NB4 (cell line): ENCODE measurements at places on chromosomes 16 and 17.

DNA sequence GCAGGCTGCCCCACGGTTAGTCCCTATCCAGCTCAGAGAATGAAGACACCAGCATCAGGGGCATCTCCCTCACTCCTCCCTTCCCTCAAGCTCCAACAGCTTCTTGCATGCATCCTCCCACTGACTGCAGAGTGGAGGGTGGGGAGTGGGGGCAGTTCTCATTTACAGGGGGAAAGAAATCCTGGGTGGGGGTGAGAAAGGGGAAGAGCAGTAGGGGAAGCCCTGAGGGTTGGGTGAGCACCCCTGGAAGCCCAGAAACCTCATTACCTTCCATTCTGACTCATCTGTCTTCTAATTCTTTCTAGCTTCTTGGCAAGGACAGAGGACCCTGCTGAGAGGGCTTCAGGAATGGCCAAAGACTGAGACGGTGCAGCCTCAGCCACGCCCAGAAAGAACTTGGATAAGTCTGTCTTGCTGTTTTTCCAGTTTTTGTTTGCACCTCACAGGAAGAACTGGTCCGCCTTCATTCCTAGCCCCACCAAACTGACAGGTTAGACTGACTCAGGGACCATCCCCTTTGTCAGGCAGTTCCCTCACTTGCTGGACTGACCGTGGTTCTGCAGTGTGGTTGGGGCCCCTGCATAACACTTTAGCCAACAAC lies 52.5 kb upstream of the WSB1 start:
- DNase-seq: peak; percentile 68

DNA sequence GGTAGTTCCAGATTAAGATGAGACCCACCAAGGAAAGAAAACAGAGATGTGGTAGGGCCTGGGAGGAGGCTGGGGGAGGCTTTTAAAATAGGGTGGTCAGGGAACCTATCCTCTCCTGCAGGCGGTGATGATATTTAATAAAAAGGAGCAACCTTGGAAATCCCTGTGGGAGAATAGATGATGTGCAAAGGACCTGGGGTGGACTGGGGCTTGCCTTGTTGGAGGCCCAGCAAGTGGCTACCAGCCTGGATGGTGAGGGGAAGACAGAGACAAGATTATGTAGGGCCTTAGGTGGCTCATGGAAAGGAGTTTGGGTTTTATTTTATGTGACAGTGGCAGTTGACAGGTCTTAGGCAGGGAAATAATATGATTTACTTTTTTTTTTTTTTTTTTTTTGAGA lies 1.8 kb downstream of the POLR3E start:
- DNase-seq: no peak

- no peak for DNase-seq
These were observed 184.1 kb upstream of the IRX5 start for GRCh38 chr16:54746596-54746995.

- no peak for DNase-seq
These were observed 2.1 kb upstream of the CD300E start for GRCh38 chr17:74625661-74626060.

DNA sequence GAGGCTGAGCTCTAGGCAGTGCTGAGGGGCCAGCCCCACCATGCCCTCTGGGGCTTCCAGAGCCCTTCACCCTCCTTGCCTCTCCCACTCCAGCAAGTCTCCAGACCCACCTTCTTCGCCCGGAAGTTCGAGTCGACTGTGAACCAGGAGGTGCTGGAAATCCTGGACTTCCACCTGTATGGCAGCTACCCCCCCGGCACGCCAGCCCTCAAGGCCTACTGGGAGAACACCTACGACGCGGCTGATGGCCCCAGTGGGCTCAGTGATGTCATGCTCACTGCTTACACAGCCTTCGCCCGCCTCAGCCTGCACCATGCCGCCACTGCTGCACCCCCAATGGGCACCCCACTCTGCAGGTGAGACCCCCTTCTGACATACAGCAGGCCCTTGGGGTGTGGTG lies 10.5 kb downstream of the XYLT2 start:
- no peak for DNase-seq
